ENCODE measurements at places on chromosomes 7 and 10.

- no peak for DNase-seq
These were observed 395.4 kb downstream of the LRMDA start for GRCh38 chr10:75826846-75827245.

- DNase-seq: no peak
These were observed 22.4 kb upstream of the DRGX start for GRCh38 chr10:49418328-49418727.

GRCh38 chr10:117619707-117620405, 77.3 kb downstream of the EMX2 start:
- no peak for DNase-seq

DNA sequence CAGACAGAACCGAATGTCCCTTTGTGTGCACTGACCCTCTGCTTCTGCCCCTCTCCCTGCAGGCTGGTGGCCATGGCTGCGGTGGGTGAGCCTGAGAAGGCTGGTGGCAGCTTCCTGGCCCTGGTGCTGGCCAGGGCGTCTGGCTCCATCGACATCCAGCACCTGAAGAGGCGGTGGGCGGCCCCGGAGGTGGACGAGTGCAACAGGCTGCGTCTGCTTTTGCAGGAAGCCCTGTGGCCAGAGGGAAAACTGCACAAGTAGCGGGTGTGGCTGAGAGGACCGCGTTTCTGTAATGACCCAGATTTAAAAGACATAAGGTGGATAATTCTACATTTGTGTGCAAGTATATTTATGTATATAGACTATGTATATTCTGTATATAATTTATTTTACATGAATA, 89.2 kb downstream of the DYNC2I1 start:
- no peak for DNase-seq

- DNase-seq: no peak
These were observed 68.2 kb downstream of the DNAJB6 start for GRCh38 chr7:157404845-157405481.

All from activated CD4-positive, alpha-beta T cell treated with anti-CD3 and anti-CD28 coated beads, Interleukin-2, amount 50 U/mL, for 4 hours (primary cell).